ENCODE measurements at places on chromosomes 11 and 22.

DNA sequence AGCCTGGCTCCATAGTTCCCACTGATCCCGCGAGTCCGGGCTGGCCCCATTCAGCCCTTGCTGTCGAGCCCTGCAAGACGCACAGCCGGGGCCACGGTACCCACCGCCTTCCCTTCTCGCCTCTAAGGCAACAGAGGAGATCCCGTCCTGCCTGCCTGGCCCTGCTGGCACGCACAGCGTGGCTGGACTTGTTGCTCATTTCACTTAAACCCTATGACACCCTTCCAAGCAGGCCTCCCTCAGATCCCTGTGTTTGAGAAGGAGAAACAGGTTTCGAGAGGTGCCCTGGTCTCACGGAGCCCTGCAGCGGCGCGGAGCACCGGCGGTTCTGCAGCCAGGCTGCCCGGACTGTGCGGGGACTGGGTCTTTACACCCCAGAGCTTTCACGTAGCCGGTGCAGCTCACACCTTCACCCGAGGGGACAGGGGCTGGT is 1048.4 kb downstream of the BRD1 start:
- no peak for DNase-seq

DNA sequence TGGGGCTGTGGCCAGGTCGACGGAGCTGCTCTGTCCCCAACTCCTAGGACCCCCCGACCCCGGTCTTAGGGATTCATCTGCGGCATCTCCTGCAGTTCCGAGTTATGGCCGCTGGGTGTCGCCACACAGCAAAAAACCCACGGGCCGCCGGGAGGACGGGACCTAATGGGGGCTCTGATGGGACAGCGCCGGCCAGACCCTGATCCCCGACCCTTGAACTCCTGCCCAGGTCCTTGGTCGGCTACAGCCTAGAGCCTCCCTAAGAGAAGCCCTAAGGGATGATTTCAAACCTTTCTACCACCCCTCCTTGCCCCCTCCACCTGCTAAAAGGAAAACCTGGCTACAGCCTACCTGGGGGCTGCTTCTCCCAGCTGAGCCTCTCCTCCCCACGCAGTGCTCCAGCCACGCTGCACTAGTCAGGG is 30.8 kb upstream of the LRRC10B start:
- no peak for DNase-seq

- no peak for DNase-seq
These were observed 31.2 kb upstream of the SORL1-AS1 start for GRCh38 chr11:121483805-121484480.

- no peak for DNase-seq
These were observed 40.8 kb downstream of the TBC1D22A start for GRCh38 chr22:46803031-46803880.

- no peak for DNase-seq
These were observed 80.0 kb downstream of the BLID start for GRCh38 chr11:122036018-122036417.

DNA sequence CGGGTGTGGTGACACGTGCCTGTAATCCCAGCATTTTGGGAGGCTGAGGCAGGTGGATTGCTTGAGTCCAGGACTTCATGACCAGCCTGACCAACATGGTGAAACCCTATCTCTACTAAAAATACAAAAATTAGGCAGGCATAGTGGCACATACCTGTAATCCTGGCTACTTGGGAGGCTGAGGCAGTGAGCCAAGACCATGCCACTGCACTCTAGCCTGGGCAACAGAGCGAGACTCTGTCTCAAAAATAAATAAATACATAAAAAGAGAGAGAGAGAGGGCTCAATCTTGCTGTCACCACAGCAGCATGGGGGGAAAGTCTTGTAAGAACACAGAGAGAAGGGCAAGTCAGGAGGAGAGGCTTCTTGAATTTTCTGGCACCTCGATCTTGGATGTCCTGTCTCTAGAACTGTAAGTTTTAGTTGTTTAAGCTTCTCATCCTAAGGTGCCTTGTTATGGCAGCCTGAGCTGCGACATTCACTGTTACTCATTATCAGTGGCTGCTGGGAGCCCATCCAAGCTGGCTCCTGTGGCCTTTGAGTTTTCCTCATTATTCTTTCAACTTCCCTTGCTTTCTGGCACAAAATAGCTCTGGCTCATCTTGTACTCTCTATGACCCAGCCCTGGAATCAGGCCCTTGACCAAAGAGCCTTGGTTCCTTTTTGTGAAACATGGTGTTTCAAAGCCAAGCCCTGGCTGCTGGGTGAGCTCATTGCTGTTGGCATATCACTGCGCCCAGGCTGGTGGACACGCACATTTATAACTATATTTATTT is 8.0 kb upstream of the PSMC3 start:
- DNase-seq, result no peak

- no peak for DNase-seq
These were observed 493.2 kb downstream of the MIAT start for GRCh38 chr22:27150544-27150941.

DNA sequence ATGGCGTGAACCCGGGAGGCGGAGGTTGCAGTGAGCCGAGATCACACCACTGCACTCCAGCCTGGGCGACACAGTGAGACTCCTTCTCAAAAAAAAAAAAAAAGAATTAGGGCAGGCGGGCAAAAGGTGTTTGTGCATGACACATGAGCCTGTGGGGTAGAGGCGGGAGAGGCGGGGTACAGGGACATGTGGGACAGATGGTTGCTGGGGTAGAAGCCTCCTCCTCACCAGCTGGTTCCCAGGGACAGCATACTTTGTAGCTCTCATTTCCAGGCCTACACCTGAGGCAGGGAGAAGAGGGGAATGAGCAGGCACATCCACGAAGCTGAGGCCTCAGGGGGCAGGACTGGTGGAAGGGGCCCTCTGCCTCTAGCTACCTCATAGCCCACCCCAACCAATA is 23.7 kb downstream of the YWHAH start:
- no peak for DNase-seq

DNA sequence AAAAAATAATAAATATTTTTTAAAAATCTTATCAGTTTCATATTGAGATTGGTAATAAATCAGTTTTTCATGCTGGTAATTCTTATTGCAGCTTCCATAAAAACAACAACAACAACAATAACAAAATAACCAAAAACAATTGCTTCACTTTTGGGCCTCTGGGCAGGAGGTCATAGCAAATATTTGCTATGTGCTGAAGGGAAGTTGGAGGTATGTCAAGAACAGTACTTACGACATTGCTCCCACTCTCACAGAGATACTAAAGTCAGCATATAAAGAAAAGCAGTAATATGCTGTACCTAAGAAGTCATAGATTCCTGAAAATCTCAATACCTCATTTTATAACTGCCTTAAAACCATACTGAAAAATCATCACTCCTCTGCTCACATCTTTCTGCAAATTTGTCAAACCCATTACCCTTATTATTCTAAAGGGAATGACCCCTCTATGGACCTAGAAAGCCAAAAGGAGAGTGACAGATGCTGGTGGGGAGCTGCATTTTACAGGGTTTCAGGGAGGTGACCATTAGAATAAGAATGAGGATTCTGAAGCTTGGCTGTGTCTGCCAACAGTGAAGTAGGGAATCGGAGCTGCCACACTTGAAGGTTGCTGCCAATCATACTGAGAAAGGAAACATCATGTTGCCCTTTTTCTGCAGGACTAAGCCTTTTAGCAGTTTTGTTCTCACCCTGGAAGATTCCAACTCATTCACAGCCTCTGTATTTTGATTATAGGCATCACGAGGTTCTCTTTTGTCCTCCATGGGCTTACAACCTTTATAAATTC is 742.9 kb downstream of the LRRC4C start:
- DNase-seq, result no peak

- DNase-seq, result no peak
These were observed 4.6 kb downstream of the FRMD8 start for GRCh38 chr11:65390996-65391395.

DNA sequence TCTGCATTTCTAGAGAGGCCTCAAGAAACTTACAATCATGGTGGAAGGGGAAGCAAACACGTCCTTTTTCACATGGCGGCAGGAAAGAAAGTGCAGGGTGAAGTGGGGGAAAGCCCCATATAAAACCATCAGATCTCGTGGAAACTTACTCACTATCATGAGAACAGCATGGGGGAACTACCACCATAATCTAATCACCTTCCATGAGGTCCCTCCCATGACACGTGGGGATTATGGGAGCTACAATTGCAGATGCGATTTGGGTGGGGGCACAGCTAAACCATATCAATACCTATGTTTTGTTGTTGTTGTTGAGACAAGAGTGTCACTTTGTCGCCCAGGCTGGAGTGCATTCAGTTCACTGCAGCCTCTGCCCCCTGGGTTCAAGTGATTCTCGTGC is 29.9 kb downstream of the SFI1 start:
- DNase-seq, result no peak

- DNase-seq, result no peak
These were observed 21.0 kb downstream of the ASCL2 start for GRCh38 chr11:2249189-2249916.

GRCh38 chr22:32922186-32922585 is 120.7 kb downstream of the TIMP3 start:
- no peak for DNase-seq

DNA sequence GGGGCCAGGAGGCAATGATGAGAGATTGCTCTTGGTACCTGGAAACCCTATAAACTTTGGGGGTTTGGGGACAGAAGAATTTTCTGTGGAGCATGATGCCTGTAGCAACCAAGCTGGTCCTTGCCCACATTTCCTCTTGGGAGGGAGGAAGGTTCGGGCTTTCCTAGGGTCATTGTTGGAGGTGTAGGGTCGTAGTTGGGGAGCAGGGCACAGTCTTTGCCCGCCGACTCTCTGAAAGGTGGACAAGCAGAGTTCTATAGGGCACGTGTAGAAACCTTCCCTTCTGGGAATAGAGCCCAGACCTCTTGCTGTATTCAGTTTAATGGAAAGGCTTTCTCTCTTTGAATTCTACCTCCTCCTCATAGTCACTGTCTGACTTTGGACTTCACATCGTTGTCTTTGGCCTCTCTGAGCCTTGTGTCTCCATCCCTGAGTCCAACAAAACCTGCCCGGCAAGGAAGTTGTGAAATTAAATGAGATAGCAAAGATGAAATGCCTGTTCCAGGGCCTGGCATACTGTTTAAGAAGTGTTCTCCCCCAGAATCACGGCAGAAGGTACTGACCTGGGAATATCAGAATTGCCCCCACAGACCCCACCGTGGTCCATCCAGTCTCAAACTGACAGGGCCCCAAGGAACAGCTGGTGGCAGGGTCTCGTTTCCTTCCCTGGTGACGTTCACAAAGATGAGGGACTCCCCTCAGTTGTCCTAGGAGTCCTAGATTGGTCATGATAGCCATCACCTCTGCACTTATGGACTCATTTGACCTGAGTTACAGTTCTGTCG is 1.6 kb downstream of the PRDM11 start:
- DNase-seq, result no peak

DNA sequence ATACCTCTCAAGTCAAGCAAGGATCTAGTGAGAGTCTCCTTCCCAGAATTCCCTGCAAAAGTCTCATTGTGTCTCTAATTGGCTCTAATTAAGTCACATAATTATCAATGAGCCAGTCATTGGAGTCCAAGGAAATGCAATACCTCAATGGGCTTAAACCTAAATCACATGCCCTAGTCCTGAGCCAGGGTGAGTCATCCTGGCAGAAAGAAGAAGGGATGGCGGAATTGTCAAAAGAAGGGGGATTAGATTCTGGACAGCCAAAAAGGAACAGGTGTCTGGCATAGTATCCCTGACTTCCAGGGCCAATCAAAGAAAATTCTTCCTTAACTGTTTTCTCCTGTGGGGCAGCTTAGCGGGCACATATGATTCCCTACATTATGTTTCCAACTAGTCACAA is 25.1 kb upstream of the LDLRAD3 start:
- DNase-seq, result no peak

- DNase-seq, result no peak
These were observed 924 bp downstream of the YPEL1 start for GRCh38 chr22:21734540-21735199.

DNA sequence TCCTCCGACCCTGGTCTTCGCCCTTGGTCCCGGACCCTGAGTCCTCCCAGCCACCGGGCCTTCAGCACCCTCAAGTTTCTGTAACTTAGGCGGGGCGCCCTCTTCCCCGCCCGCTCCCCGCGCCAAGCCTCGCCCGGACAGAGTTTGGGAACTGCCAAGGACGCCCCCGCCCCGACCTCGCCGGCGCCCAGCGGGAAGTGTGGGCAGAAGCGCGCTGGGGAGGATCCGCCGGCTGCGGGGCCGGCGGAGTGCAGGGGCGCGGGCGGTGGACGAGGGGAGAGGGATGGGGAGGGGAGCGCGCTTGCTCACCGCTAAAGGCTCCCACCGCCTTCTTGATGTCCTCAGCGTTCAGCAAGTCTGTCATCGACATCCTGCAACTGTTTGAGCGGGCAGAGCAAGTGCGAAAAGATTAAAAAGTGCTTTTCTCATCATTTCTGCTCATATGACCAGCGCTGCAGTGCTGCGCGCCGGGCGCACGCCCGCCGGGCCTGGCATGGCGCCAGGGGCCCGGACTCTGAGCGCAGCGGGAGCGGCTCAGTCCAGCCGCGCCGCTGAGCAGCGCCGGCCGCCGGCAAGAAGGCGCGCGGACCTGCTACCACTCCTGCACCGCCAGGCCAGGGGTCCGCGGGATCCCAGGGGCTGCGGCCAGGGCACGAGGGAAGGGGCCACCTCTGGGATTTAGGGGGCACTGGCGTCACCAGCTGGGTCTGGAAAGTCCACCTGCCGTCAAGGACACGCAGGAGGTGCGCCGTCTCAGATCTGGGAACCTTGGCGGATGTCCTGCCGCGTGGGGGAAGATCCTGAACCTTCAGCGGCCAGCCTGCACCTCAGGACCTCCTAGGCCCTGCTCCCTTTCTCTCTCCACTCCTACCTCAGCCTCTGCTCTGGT is at the start of gene PVALB:
PVALB (minus strand) TSS at position 400 of the 889 bp plus-strand sequence; CDS start at position 370, 30 bp downstream.
- DNase-seq, result peak; percentile 13

- no peak for DNase-seq
These were observed 83.9 kb downstream of the RRAS2 start for GRCh38 chr11:14275076-14275475.

GRCh38 chr11:71103266-71103665 is 149.1 kb downstream of the SHANK2 start:
- peak; percentile 8 for DNase-seq

- DNase-seq, result no peak
These were observed 71.6 kb downstream of the PRMT3 start for GRCh38 chr11:20458905-20459632.

DNA sequence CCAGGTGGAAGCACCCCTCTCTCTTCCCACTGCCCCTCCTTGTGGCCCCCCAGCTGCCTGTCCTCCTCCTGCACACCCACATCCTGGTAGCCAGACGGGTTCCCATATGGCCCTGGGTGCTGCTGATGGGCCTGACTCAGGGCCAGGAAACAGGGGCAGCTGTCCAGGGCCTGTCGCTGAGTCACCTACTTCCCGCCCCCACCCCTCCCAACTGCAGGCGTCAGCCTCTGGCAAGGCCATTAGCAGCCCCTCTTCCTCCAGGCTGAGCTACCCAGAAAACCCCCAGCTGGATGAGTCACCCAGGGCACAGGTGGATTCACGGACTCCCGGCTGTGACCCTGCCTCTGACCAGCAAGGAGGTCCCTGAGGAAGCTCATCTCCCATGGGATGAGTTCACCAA is 6.9 kb upstream of the GAL start:
- DNase-seq, result no peak

DNA sequence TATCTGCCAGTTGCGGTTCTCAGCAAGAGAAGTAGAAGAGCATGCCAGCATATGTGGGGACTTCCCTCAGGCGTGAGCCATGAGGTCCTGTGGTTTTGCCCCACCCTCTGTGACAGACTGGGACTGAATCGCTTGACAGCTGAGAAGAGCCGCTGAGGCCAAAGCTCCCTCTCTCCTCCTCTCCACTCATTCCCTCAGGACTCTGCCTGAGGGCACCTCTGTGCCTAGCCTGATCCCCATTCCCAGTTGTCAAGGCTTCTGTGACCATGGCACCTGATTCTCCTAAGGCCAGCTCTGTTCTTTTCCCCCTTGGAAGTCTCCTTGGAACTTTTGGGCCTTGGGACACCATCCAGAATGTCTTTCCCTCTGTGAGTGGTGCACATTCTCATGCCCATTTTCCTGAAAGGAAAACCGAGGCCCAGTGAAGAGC is 27.0 kb downstream of the ART5 start:
- DNase-seq, result no peak

Data from left colon (tissue), 2 donors.